ENCODE measurements at places on chromosomes 13 and 19. TPM values are rescaled to one million over a fixed set of nuclear protein-coding genes. Genes with fewer than 3 reads are reported as not detected.

DNA sequence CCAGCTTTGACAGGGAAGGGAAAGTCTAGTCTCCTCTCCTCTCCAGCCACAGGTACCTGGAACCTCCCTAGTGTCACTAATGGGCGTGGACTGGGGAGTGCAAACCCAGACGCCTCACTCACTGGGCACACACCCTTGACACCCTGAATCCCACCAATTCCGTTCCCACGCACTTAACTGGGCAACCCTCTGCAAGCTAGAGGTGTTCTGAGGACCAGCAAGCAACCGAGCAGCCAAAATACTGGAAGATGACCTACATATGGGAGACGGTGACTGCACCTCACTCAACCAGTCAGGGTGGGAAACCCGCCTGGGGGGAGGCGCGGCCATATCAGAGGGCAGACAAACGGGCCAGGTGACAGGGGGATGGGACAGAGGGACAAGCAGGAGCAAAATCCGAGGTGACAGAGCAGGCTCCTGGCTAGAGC, 991 bp downstream of the ABHD17A start:
- no peak for DNase-seq

GRCh38 chr13:47680748-47681147, 320.3 kb downstream of the SUCLA2 start:
- DNase-seq, result peak; percentile 30

GRCh38 chr19:34131100-34131499, 41.2 kb upstream of the LSM14A start:
- no peak for DNase-seq

The ODAD3 gene
- total RNA-seq, result not detected

GRCh38 chr13:113919761-113920559, 53.9 kb downstream of the C13orf46 start:
- no peak for DNase-seq

Measured in bronchial epithelial cell (primary cell).